ENCODE measurements at places on chromosomes 5 and 9. TPM values are rescaled to one million over a fixed set of nuclear protein-coding genes. Genes with fewer than 3 reads are reported as not detected.

DNA sequence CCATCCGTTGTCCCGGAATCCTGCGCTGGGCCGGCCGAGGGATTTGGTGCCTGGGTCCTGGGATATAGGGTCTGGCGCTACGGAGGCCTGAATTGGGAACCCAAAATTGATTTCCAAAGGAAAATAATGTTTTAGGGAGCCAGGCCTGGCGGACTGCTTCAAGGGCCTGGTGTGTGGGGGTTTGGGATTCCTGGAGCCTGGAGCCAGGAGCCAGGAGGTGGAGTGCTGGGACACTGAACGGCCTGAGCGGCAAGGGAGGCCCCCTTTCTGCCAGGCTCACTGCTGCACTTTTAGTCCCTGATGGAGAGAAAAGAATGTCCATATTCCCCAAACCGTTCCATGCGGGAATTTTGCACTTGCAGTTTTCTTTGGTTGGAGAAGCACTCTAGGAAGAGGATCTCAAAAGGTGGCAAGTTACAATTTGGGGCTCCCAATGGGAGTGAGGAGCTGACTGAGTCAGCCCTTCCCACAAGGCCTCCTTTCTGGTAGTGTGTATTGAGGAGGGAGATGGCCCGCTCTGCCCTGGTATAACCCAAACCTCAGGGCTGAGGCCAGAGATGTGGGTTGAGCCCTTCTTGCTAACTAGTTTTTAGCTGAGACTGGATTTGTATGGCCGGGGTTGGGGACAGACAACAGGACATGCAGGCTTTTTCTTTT lies 2.2 kb downstream of the LMX1B start:
- DNase-seq: no peak

Gene AGXT2
- polyA plus RNA-seq: not detected

- no peak for DNase-seq
Observed at GRCh38 chr9:6667633-6668280, 22.2 kb upstream of the GLDC start.

Gene ARID3C
- polyA plus RNA-seq: not detected

Gene CYSRT1
- not detected for polyA plus RNA-seq

DNA sequence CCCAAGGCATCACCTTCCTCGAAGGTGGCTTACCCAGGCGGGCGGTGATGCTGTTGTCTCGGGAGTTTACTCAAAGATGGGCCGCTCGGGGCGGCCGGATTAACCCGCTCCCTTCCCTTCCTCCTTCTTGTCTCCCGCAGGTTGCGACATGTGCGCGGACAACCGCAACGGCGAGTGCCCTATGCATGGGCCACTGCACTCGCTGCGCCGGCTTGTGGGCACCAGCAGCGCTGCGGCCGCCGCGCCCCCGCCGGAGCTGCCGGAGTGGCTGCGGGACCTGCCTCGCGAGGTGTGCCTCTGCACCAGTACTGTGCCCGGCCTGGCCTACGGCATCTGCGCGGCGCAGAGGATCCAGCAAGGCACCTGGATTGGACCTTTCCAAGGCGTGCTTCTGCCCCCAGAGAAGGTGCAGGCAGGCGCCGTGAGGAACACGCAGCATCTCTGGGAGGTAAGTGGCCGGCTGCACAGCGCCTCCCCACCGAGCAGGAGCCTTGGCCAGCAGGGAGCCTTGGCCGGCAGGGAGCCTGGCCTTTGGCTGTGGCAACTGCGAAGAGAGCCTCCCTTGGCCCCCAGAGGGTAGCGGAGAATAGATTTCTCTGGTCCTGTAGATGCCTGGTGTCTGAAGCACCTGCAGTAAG lies 10.6 kb downstream of the PRDM6 start:
- DNase-seq: no peak

DNA sequence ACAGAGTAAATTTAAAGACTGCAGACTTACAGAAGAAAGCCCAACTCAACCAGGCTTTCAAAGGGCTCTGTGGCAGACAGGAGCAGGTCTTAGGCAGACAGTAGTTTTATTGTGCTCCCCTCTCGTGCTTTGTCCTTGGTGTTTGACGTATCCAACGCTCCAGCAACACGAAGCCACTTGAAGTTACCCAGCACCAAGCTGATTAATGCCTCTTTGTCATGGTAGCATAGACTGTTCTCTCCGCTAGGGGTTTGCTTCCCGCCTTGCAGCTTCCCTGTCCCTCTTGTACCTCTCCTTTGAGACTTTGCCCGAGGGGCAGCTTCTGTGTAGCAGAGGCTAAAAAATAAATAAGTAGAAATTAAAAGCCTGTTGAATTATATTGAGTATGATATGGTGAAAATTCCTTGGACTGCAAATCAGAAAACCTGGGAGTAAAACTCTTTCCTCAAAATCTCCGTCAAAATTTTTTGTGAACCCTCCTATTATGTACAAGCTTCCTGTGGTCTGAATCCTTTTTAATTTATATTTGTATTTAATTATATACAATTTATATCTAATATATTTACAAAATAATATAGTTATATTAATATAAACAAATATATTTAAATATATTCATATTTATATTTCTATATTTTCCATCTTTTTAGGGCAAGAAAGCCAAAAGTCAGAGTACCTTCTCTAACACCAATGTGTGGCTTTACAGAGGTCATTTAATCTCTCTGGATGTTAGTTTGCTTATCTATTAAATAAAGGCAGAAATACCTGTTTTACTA lies 405.4 kb downstream of the DMAC1 start:
- no peak for DNase-seq

DNA sequence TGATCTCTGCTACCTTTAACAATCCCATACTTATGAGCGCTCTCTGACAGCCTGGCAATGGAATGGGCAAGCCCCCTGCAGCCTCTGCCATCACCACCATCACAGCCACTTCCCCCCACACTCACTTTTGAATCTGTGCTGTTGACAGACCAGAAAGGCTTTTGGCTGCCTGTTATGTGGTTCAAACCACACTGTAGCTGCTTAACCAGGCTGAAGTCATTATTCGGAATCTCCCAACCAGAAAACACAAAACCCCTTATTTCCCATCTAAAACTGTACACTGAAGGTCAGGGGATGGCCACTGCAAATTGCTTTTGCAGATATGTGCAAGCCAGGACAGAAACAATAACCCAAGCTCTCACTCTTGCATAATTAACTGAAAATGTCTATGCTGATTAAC lies 35.8 kb downstream of the PTCH1 start:
- DNase-seq: no peak

DNA sequence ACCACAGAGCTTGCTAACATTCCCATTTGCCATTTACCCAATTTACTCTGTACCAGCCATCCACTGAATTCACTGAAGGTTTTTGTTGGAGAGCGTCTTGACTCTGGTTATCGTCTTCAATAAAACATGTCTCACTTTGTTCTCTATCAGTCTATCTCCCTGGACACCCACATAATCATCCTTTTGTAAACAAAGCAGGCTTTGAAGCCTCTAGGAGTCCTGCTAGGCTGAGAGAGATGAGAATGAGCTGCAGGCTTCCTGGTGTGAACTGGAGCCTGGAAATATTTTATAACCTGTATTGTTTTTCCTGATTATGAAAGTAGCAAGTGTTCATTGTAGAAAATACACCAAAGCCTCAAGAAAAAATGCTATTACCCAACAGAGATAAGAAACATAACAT lies 140.6 kb upstream of the ZNF366 start:
- DNase-seq: no peak

DNA sequence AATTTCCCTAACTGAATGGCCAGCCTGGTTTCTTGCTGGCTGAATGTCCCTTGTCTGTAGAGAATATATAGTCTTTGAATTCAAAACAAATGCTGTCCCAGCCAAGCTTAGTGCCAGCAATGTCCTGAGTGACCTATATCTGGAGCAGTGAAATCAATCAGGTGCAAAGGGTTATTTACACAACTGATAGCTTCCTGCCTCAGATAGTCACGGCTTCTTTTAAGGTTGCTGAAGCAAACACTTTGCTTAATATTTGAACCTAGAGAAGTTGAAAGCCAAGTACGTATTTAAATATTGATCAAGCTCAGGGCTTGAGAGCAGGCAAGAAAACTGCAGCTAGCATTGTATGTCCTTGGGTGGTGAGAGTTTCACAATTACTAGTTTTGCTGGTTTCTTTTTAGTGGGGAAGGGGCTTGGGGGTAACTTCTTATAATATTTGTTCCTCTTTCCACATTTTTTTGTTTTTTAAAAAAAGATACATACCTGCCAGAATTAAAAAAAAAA lies 2.0 kb upstream of the ARHGEF28 start:
- DNase-seq: no peak

Gene INVS
- 3.3 TPM for polyA plus RNA-seq

DNA sequence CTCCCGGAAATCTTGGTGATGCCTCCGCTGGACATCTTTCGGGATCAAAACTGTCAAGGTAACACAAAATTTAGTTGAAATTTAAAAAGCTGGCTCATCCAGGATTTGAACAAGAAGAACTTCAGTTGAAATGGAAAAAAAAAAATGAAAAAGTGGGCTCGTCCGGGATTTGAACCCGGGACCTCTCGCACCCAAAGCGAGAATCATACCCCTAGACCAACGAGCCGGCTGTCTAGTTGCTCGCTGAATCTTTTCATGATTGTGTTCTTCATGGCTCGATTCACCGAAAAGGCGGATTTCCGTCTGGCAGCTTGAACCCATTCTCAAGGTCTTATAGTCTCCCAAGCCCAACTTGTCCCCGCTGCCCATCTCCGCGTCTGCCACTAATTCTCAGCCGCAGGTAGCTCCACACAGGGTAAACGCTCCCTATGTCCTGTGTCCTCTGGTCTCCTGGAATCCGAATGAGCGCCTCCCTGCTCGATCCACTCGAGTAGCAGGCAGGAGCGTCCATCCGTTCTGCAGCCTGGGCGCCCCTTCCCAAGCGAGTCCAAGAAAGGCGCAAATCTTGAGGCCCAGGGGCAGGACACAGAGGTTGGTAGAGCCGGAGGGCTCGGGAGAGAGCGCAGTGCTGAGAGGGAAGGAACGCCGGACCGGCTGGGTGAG lies 16.2 kb downstream of the TRIM7 start:
- peak; percentile 78 for DNase-seq

DNA sequence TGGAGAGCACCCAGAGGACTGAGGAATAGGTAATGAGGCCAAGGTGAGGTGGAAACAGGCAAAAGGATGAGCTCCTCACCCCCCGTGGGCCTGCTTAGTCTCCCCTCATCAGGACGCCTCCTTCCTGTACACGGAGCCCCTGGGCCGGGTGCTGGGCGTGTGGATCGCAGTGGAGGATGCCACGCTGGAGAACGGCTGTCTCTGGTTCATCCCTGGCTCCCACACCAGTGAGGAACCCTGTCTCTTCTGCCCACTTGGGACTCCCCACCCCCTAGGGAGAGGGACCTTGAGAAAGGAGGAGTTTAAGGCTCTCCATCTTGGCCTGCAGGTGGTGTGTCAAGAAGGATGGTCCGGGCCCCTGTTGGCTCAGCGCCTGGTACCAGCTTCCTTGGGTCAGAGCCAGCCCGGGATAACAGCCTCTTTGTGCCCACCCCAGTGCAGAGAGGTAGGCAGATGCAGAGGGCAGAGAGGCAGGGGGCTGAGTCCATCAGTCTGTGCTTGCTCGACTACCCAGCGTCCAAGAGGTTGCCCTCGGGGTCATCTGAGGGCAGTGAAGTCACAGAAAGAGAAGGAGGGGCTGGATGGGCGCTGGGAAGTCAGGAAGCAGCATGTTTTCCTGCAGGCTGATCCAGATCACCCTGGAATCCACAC lies 7.0 kb downstream of the DOLK start:
- DNase-seq: no peak

GRCh38 chr5:63962279-63962678 lies at the start of gene HTR1A:
TSS of gene HTR1A (minus strand) at chr5:63962445. CDS start at chr5:63961719, 726 bp downstream.
- no peak for DNase-seq

Gene TEX48
- not detected for polyA plus RNA-seq

DNA sequence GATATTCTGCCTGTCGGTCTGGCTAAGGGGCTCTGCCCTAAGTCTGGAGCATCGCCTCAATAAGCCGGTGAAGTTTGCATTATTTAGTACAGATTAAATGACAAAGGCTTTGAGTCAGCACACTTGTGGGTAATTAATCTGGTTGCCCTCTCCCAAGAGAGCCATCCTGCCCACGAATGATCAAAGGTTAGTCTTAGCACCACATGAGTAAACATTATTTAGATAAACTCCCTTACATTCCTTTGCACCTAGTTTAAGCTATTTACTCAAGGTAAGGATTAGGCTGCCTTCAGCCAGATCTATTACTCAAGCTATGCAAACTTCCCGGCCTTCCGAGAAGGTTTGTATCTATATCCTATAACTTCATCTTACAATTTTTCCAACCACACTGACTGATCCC lies 572.1 kb downstream of the CHSY3 start:
- DNase-seq: no peak

- DNase-seq: no peak
Observed at GRCh38 chr5:176846335-176847140, 36.2 kb downstream of the UNC5A start.

Gene LMBRD2
- polyA plus RNA-seq: 6.4 TPM

DNA sequence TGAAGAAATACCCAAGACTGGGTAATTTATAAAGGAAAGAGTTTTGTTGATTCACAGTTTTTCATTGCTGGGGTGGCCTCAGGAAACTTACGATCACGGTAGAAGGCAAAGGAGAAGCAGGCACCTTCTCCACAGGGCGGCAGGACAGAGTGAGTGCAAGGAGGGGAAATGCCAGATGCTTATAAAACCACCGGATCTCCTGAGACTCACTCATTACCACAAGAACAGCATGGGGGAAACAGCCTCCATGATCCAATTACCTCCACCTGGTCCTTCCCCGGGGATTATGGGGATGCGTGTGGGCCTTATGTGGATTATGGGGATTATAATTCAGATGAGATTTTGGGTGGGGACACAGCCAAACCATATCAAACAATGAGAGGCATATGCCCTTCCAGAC lies 18.5 kb upstream of the RORB start:
- DNase-seq: no peak

DNA sequence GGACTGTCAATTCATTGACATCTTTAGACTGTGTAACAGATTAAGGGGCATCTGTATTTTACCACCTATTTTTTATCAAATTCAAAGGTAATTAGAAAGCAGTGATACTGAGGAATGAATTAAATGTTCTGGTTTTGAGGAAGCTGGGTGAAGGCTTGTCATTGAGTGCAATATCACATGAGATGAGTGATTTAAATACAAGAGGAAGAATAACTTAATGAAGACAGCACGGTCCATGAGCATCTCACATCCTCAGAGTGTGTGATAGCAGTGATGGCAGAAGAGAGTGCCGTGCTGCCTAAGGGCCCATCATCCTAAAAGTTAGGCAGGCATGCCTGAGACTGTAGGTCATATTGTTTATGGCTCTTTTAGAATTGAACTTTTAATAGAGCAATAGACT lies 263.3 kb downstream of the MAST4 start:
- DNase-seq: no peak

DNA sequence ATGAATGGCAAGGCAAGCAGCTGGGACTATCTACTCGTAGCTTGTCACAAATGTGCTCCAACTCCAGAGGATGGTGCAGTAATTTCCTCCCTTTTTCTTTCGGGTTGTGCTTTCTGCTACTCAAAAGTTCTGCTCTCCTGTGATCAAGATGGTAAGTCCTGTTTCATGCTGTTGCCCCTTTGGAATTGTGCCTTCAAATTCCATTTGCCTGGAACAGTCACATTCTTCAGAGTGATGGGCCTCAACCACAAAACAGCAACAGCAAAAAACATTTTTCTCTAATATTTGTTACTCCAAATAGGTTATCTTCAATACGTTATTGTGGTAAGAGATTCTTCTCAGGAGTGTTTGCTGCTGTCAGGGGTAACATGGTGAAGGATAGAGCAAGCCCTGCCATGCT lies 209.3 kb downstream of the PALM2AKAP2 start:
- DNase-seq: no peak

- no peak for DNase-seq
Observed at GRCh38 chr9:32992595-32993238, 8.7 kb downstream of the APTX start.

- DNase-seq: no peak
Observed at GRCh38 chr9:29449306-29449705, 1876.0 kb upstream of the C9orf72 start.
